ENCODE measurements at places on chromosomes 2 and 18. TPM values are rescaled to one million over a fixed set of nuclear protein-coding genes. Genes with fewer than 3 reads are reported as not detected.

Gene NRBP1
- 72.8 TPM for total RNA-seq

Gene NLRC4
- 12.6 TPM for total RNA-seq

Gene STAT4
- total RNA-seq, result 8.4 TPM

Gene CDKL4
- 0.54 TPM for total RNA-seq

Gene SERPINB13
- not detected for total RNA-seq

Gene LIPG
- 2.4 TPM for total RNA-seq

Gene TMEM198
- total RNA-seq, result 12.6 TPM

Gene NEU4
- total RNA-seq, result not detected

Gene SERPINB4
- total RNA-seq, result not detected

Gene DSC2
- total RNA-seq, result 19.5 TPM

Gene REG3A
- 0.44 TPM for total RNA-seq

Gene IL36B
- not detected for total RNA-seq

Gene HOXD9
- total RNA-seq, result 1.2 TPM

Gene ESPNL
- not detected for total RNA-seq

Gene TTC31
- total RNA-seq, result 32.4 TPM

Gene ERICH2
- 5.2 TPM for total RNA-seq

Gene STK36
- 67.7 TPM for total RNA-seq

Gene SIX3
- not detected for total RNA-seq

Gene ABCB11
- total RNA-seq, result not detected

Gene IL36RN
- not detected for total RNA-seq

Gene NRP2
- total RNA-seq, result 78.6 TPM

Gene PLA2R1
- 4.1 TPM for total RNA-seq

Gene ASB18
- total RNA-seq, result not detected

Gene CD8B2
- not detected for total RNA-seq

Gene CFAP65
- 18.7 TPM for total RNA-seq

Gene STARD6
- total RNA-seq, result not detected

Gene KCNJ3
- total RNA-seq, result not detected

Gene CCDC148
- 1.8 TPM for total RNA-seq

Gene KLHL14
- not detected for total RNA-seq

Gene NCOA1
- total RNA-seq, result 38.6 TPM

Gene SGPP2
- total RNA-seq, result 31.0 TPM

Gene C18orf63
- 0.30 TPM for total RNA-seq

Gene CRYGD
- not detected for total RNA-seq

Gene FOXD4L1
- 0.64 TPM for total RNA-seq

Gene MTLN
- 45.2 TPM for total RNA-seq

Gene EVX2
- not detected for total RNA-seq

Gene FLACC1
- 3.4 TPM for total RNA-seq

Gene SPATA3
- total RNA-seq, result not detected

Gene PTCD3
- total RNA-seq, result 65.3 TPM

Gene ALPG
- 0.91 TPM for total RNA-seq

Gene CCDC121
- total RNA-seq, result 1.3 TPM

Gene DLX2
- not detected for total RNA-seq

Gene RAD51AP2
- 0.06 TPM for total RNA-seq

Gene CDK15
- 1.5 TPM for total RNA-seq

Gene ZBTB7C
- 11.5 TPM for total RNA-seq

All from upper lobe of left lung (tissue), 6 donors.